GM04504 (cell line): ENCODE measurements at places on chromosomes 6 and 20.

GRCh38 chr6:112595841-112596240 is 248.7 kb downstream of the RFPL4B start:
- no peak for DNase-seq

DNA sequence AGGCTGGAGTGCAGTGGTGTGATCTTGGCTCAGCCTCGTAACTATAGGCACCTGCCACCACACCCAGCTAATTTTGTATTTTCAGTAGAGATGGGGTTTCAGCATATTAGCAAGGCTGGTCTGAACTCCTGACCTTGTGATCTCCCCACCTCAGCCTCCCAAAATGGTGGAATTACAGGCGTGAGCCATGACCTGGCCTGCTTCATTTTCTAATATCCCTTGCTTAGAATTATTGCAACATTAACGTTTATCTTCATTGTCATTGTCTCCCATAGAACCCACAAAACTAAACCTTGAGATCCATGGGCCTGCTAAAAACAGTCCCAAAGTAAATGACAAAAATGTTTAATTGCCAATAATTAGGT is 6.1 kb downstream of the EEF1A1 start:
- DNase-seq = no peak

GRCh38 chr6:29596381-29596900 is 11.5 kb downstream of the OR2H2 start:
- no peak for DNase-seq

GRCh38 chr20:10474606-10475184 is 39.6 kb downstream of the SLX4IP start:
- no peak for DNase-seq

GRCh38 chr6:2492686-2493523 is 247.5 kb upstream of the GMDS start:
- no peak for DNase-seq

DNA sequence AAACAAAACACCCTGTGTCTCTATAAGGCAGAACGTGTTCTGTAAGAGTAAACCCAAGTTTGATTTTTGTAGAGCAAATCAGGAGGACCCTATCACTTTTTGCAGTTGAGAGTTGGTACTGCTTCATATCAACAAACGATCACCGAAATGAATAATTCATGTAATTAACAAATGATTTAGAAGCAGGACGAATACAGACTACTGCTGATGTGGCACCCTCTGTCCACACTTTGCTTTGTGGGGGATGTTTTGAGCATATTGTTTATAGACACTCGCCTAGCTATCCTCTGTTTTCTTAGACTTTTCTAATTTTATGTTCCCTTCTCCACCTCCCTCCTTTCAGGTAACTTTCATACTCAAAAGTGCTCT is 1.5 kb downstream of the CD2AP start:
- DNase-seq = no peak
